ENCODE measurements at places on chromosomes 5 and 9.

- DNase-seq: no peak
Observed at GRCh38 chr5:42876375-42876844, 64.7 kb upstream of the SELENOP start.

DNA sequence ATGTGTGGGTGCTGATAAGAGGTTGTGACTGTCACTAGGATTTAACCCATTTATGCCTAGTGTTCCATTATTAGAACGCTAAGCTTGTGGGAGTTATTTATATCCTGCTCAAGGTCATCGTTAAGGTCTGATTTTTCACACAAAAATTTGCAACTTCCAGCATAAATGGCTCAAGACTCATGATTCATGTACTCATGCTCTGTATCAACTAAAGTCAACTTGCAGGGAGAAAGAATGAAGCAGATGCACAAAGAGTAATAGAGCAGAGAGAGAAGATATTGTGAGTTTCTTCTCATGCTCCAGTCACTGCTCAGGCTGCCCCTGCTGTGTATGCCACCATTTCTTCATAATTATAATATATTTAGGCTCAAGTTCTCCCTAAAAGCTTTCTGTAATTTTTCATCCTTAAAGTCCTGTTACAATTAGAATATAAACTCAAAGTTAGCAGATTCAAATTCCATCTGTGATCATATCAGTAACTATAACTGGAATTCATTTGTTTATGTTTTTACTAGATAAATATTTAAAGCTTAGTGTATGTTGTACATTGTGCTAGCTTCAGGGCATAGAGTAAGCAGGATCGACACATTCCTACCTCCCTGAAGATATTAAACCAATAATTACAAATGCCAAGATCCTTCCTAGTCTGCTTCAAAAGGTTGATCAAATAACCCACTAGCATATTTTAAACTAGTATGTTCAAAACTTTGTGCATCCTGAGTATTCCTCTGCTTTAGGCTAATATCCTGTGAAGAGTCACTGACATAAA, 136.7 kb downstream of the NUDT12 start:
- DNase-seq: no peak

GRCh38 chr5:45411971-45412612, 284.1 kb downstream of the HCN1 start:
- DNase-seq: no peak

DNA sequence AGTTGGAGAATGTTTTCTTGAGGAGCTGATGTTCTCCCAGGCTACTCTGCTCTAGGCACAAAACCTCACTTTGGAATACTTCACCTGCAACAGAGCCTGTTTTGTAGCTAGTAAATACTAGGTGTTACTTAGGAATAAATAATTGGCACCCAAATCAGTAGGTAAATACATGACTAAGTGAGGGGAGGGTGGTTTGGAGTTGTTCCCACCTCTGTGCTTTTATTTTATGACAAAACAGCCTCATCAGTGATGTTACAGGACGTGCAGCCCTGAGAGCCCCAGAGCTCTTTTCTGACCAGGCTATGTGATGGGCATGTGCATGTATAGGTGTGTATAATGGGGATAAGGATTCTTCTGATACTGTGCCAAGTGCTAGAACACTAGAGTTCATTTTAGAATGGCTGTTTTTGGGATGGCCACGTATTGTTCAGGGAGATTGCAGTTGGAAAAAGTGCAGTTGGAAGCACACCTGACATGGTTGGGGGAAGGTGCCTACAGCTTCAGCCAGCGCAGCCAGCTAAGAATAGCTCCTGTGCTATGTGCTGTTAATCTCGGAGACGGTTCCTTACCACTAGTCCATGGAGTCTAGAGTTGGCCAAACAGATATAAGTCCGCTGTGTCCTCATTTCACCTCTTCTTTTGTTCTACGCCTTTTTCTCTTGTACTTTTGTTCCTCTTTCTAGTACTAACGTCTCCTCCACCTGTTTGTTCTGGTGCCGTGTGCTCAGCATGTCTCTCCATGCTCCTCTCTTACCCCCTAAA, 284.7 kb downstream of the FANCC start:
- DNase-seq: no peak

DNA sequence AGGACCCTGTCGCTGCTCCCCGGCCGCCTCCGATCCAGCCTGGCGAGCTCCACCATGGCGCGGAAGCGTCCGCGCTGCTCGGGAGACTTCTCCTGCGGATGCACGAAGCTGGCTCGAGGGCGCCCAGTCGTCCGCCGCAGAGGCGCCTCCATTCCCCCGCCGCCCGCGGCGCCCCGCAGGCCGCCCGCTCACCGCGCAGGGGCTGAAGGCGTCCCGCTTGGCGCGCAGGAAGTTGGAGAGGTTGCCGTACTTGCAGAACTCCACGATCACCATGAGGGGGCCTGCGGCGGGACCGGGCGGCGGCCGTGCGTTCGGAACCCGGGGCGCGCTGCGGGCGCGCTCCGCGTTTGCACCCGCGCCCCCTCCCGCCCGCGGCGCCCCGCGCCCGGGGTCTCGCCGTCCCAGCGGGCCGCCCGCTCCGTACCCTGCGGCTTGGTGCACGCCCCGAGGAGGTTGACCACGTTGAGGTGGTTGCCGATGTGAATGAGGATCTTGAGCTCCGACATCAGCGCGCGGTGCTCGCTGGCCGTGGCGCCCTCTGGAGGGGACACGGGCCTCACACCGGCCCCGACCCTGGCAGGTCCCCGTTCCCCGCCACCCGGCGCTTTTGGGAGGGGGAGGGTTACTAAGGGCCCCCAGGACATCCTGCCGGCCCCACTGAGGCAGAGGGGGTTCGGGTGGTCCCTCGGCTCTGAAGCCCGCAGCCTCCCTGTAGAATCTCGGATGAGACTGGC, 27.7 kb upstream of the SCGB3A1 start:
- no peak for DNase-seq

DNA sequence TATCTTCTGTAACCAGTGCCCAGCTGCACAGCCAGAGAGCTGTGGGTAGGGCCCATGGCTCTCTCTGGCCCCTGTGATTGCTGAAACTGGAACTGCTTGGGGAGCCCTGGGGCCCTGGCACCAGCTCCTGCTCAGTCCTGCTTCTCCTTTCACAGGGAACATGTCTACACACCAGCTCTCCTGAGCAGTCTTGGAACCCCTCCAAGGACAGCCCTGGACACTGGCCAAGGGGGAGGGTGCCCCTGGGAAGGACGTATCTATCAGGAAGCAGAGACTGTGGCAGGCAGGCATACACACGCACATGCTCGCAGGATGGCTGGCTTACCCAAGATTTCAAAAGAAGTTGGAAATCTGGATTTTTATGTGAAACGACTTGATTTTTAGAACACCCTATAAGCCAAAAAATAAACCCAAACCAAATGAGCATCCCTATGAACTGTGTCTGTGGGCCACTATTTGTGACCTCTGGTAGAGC, 8.8 kb upstream of the TRAF1 start:
- no peak for DNase-seq
